ENCODE measurements at places on chromosomes 7 and 10.

- DNase-seq: no peak
These were observed 77.8 kb upstream of the TNRC18 start for GRCh38 chr7:5501465-5501864.

DNA sequence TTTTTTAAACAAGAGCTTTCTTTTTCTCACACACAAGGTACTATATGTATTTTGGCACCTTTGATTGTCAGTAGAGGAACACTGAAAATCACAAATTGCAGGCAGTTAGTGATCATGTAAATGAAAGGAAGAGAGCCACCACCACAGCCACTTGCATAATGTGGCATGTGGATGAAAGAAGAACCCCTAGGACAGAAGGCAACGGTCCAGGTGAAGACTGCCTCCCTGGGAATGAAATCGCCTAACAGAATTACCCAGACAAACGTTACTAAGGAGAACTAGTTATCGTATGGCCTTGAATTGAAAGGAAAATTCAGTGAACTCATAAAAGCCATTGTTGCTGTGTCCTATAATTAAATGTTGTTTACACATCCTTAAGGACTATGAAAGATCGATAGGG is 41.2 kb upstream of the PTPRZ1 start:
- no peak for DNase-seq

DNA sequence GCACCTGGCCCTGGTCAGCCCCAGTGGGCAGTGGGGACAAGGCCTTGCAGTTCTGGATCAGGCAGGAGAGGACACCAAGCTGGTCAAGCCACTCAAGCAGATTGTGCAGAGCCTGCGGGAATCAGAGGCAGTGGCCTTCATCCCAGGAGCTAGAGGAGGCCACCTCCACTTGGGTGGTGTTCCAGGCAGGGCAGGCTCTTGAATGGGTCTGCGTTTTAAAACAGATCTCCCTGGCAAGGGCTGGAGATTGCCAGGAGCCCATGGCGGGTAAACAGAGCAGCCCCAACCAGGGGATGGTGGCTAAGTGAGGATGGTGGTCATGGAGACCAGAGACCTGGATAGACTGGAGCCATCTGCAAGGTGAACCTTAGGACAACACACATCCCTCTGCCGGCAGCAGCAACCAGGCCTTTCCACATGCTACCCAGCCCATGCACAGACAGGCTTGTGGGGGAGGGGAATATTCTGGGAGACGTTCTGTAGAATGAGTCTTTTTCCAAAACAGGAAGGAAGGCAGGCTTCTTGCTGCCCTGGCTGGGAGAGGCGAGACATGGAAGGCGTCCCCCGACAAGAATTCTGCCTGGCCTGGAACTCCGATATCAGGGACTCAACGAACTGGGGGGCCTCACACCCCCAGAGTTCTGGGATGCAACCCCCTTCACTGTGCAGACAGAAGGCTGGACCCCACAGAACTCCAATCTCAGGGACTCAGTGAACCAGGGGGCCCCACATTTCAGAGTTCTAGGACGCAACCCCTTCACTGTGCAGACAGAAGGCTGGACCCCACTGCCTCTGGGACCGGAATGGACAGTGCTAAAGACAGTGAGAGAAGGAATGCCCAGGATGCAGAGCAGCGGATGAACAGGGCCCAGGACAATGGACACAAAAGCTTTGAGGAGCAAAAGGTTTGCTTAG is 264.8 kb downstream of the PTPRN2 start:
- DNase-seq: no peak

DNA sequence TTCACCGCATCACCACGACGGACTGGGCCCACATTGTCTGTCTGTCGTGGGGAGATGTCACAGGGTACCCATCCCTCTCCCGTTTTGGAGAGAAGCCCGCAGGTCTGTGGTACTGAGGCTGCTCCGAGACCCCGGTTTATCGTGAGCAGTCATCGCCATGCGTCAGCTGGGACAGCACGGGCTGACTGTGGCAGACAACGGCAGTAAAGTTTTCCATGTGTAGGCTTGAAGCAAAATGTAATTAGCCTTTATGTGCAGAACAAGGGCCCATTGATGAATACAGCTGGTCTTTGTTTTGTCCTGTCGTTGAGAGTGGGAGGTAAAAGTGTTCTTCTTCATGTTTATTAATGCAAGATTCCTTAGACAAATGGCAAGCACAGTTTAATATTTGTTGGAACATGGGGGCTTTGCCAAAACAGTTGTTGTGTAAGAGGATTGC is 167.4 kb upstream of the SH2B2 start:
- DNase-seq: no peak

DNA sequence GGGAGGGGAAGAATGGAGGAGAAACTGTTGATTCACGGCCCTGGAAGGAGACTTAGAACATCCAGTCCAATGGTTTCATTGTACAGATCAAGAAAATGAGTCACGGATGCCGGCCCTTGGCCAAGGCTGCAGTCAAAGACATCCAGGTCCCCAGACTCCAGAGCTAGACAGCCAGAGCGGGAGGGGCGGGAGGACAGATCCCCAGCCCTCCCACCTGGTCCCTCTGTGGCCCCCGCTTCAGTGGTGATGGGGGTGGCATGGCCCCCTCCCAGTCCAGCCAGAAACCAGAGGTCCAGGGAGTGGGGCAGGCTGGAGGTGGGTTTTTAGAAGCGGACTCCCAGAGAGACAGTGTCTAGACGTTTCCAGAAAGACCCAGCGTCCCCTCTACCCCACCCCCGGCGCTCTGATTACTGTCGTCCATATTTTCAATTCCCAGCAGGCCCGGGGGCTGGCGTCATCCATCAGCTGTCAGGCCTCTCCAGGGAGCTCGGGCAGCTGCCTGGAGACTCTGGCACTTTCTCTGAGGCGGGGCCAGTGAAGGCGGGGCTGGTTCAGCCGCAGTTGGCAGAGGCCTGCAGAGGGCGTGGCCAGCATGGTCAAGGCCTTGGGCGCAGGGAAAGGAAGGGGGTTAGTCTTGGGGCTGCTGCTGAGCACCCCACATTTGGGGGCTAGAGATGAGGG is 8.0 kb upstream of the HSPB1 start:
- peak; percentile 26 for DNase-seq

- DNase-seq: no peak
These were observed 54.2 kb downstream of the ABI1 start for GRCh38 chr10:26806557-26806956.

DNA sequence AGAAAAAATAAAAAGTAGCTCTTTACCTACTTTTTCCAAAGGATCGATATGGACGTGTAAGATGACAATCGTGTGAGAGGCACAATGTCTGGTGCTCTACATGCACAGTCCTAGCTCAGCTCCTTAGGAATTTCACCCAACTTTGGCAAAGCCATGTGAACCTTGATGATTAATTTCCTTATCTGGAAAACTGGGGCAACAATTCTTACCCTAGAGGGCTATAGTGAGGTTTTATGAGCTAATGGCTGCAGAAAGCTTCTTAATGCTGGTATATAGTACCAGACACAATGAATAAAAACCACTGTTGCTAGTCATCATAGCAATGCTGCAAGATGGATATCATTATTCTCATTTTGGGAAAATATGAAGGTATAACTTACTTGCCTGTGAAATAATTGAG is 202.7 kb downstream of the PARD3 start:
- no peak for DNase-seq

DNA sequence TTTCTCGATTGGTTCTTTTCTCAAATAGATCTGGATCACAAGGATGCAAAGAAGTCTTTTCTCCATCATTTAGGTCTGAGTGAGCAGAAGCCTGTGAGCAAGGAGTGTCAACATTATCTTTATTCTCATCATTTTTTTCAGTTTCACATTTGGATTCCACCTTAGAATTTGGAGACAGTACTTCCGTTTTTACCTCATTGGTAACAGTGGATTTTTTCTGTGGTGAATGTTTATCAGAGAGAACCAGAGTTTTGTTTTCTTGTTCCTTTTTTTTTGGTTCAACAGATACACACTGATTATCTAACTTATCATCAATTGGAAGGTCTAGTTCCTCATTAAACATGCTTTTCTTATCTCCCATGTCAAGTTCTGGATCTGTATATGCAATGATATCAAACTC is 151.3 kb downstream of the GALNT11 start:
- no peak for DNase-seq

DNA sequence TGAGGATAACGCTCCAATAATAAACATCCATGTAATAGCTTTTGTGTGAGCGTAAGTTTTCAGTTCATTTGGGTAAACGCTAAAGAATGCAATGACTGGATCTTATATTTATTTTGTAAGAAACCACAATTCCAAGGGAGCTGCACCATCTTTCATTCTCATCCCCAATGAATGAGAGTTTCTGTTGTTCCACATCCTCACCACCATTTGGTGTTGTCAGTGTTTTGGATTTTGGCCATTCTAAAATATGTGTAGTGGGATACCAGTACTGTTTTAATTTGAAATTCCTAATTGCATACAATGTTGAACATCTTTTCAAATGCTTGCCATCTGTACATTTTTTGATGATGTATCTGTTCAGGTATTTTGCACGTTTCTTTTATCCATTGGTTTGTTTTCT is 50.9 kb upstream of the SEMA3D start:
- DNase-seq: no peak

DNA sequence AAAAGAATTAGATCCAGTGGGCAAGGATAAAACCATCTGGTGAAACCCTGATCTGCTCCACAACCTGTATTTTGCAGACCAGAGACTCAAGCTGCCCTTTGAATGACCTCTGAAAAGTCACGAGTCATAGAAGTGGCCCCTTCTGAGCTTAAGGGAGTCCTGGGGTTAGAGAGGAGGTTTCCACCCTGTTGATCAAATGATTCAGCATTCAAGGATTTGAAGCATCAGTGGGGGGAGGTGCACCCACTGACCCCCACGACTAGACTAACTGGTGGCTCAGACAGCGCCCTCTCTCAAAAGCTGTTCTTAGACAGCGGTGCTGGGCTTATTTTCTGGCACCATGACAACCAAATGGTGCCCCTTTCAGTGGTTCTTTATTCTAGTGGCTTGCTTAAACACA is 44.3 kb downstream of the PLCE1 start:
- no peak for DNase-seq

DNA sequence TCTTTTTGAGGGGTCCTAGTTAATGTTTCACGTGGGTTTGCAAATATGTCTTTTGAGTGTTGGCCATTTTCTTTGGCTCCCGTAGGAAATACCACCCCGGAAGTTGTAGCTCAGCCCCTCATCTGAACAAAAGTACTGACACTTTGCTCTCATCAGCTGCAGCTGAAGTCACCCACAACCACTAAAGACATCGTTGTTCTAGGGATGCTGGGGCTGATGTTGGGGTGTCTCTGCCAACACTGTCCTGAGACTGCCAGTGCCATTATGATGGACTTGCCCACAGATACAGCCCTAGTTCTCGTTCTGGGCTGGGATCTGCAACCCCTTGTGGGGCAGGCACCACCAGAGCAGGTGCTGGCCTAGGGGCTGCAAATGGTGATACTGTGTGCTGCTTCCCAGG is 82.6 kb upstream of the ARHGAP21 start:
- no peak for DNase-seq

DNA sequence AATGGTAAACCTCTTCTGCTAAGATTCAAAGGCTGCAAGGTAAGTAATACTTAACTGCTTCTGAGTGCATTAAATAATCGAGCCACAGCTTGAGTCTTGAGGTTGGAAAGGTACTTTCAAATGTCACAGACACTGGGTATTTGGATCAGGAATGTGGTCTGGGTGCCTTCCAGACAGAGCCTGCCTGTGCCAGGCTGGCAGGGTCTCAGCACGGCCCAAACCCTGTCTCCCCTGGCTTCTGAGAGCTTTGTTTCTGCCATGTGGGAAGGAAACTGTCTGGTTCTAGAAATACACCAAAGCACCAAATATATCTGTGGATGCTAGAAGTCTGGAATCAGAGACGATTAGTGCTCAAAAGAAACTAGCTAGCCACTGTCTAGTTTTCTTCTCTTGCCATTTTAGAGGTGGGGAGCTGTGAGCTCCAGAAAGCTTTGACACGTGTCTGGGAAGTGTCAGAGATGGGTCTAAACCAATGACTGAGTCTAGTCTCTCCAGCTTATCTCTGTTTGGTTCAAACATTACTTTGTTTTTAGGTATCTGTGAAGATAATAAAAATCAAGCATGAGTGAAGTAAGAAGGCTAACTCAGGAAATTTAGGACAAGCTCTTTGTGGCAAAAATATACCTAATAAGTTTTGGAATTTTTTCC is 162.8 kb downstream of the CYP26A1 start:
- DNase-seq: no peak

- no peak for DNase-seq
These were observed 673.9 kb upstream of the GALNT17 start for GRCh38 chr7:70457883-70458680.

GRCh38 chr10:102235598-102235920 is 5.8 kb downstream of the PITX3 start:
- no peak for DNase-seq

- DNase-seq: no peak
These were observed 2.7 kb downstream of the EVX1 start for GRCh38 chr7:27245124-27245797.

DNA sequence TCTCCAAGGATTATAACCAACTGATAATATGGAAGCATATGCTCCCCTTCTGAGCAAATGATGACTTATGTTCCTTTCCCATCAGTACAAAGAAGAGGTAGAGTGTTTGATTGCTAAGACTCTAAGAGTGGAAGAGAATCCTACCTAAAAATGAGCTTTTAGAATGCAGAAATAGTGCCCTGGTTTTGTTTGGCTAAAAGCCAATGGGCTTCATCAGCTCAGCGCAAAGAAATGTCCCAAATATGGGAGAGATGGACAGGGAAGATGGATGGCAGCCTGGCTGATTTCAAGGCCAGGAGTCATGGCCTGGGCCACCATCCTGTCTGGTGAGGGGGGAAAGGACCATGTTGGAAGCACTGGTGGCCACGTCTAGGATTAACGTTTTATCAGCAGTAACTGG is 60.2 kb downstream of the GPR26 start:
- no peak for DNase-seq

DNA sequence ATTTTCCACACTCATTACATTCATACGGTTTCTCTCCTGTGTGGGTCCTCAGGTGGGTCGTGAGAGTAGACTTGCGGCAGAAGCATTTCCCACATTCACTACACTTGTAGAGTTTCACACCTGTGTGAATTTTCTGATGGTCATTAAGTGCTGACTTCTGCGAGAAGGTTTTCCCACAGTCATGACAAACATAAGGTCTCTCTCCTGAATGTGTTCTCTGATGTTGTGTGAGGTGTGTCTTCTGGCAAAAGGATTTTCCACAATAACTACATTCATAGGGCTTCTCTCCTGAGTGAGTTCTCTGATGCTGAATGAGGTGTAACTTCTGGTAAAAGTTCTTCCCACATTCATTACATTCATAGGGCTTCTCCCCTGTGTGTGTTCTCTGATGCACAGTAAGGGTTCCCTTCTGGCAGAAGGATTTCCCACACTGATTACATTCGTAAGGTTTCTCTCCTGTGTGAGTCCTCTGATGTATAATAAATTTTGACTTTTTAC is 15.1 kb downstream of the ZNF12 start:
- DNase-seq: no peak

GRCh38 chr10:110679486-110680272 is 35.5 kb downstream of the RBM20 start:
- DNase-seq: no peak

DNA sequence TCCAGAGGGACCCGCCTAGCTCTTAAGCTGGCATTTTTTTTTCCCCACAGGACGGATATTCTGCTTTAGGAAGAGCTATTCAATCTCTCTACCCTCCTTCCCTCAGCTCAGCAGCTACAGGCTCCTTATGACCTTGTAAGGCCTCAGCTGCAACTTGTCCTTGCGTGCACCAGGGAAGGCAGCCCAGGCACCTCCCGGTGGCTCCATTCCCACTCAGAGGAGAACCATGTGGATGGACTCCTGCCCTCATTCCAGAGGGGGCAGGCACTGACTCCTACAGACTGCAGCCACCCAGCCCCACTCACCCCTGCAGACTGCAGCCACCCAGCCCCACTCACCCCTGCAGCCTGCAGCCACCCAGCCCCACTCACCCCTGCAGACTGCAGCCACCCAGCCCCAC is 73.7 kb downstream of the ITIH5 start:
- DNase-seq: no peak

Data from bone marrow (tissue), 2 donors.